ENCODE measurements at places on chromosomes 5 and 9. TPM values are rescaled to one million over a fixed set of nuclear protein-coding genes. Genes with fewer than 3 reads are reported as not detected.

GRCh38 chr9:20594608-20595007 lies 27.7 kb downstream of the MLLT3 start:
- DNase-seq = no peak

- no peak for DNase-seq
Observed at GRCh38 chr9:73896061-73896460, 601.1 kb upstream of the RORB start.

- no peak for DNase-seq
Observed at GRCh38 chr9:86735772-86736458, 211.4 kb downstream of the GAS1 start.

Gene TLE4
- polyA plus RNA-seq = 3.2 TPM

Gene ASTN2
- 0.19 TPM for polyA plus RNA-seq

DNA sequence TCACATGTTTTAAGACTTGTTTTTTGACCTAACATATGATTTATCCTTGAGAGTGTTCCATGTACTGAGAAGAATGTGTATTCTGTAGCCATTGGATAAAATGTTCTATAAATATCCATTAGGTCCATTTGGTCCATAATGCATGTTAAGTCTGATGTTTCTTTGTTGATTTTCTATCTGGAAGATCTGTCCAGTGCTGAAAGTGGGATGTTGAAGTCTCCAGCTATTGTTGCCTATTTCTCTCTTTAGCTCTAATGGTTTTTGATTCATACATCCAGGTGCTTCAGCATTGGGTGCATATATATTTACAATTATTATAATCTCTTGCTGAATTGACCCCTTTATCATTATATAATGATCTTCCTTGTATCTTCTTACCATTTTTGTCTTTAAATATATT lies 451.1 kb downstream of the BRINP1 start:
- DNase-seq = no peak

Gene IFNA10
- not detected for polyA plus RNA-seq

Data from foreskin keratinocyte (primary cell).